Putamen (tissue), 1 donor: ENCODE measurements at places on chromosomes 1 and 21.
A peak's percentile ranks its signal among the peaks of the same experiment; 100 is the strongest.

DNA sequence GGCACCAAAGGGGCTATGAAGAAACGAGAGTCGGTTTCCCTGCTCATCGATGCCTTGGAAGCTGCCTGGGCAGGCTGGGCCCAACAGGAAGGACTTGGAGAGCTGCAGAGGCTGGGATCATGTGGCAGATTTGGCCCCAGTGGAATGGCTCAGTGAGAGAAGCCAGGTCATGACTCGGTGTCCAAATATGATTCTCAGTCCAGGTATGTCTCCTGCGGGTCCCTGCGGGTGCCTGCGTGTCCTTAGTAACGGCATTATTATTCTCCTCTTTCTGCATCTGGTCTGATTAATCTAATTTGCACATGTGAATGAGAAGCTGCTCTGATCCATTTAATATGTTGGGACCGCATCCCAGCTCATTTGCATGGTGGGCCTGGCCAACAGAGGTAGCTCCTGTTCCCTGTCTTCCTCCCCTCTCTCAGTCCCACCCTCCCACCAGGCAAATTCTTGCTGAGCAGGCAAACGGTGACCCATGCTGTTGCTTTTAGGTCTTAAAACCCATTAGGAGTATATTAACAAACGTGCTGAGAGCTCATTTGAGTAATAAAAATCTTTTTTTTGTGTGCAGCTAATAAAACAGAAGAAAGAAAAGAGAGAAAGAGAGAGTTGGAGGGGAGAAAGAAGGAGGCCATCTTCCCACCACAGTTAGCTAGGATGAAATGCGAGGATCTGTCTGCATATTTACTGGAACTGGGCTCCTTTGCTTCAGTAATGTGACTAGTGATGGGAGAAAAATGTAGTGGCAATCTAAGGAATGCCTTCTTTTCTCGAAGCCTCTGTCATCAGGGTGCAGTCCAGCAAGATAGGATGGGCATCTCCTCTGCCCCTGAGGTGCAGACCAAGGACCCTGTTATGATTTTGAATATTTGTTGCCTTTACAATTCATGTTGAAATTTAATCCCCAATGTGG lies 133.5 kb downstream of the HMGB4 start:
- no peak for DNase-seq

GRCh38 chr1:228986093-228986904 lies 251.0 kb downstream of the RHOU start:
- peak; percentile 53 for DNase-seq

- DNase-seq: no peak
These were observed 59.4 kb downstream of the GPR137B start for GRCh38 chr1:236201786-236202185.

GRCh38 chr1:53454019-53454418 lies 5.2 kb upstream of the DMRTB1 start:
- no peak for DNase-seq

DNA sequence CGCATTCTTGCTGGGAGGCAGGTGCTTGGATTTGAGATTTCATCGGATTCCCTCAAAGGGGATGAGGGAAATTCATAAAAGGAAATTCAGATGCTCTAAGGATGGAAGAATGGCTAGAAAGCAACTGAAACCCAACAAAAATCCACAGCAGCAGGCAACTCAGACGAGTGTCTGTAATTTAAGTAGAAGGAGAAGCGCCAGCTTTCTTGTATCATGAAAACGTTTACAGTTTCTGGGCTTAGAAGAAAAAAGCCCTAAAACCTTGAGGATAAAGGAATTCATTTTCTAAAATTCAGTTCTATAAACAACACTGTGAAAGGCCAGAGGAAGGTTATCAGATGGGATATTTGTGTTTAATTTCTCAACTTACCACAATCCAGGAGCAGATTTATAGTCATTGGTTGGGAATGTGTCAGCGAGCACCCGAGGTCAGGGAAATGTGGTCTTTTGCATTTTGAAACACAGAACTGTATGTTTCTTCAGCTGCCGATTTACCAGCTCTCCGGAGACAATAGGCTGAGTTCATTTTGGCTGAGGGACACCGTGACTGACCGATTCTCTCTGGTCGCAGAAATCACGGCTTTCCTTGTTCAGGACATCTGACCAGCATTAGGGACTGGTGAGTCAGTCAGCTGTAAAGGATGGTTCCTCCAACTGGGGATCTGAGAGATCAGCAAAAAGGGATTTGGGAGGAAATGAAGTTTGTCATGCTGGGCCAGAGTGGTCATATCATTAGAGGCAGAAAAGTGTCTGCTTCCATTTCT lies 111.6 kb upstream of the ERRFI1 start:
- no peak for DNase-seq

DNA sequence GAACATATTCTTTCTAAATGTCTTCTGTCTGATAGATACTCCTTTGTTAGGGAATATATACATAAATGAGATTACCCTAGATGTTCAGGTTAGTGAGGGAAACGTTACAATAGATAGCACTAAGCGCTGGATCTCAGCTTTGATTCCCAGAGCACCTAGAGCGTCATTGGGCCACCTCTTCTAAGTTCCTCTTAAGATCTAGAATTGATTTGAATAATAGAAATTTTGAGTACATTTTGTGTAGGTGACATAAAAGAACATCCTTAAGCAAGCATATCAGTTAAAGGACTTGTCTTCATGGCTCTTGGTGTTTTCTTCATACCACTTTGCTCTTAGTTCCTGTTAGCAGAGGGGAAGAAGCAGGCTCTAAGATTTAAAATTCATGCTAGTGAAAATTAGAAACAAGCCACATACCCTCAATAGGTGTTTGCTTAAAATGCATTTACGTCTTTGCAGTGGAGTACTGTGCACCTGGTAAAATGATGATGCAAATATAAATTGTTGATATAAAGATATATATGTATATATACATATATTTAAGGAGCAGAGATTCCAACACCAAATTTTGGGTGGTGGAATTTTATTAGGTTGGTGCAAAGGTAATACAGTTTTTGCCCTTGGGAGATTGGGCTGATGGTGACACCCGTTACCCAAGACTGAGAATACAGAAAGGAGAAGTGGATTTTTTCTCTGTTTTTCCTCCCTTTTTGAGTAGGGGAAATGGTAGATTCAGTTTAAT lies 47.1 kb downstream of the DYRK1A start:
- no peak for DNase-seq

- no peak for DNase-seq
These were observed 22.8 kb upstream of the RNF186 start for GRCh38 chr1:19837866-19838265.

GRCh38 chr21:41560661-41561158 lies 52.8 kb upstream of the TMPRSS2 start:
- DNase-seq: no peak

- no peak for DNase-seq
These were observed 229.4 kb downstream of the PTPRU start for GRCh38 chr1:29465755-29466154.

DNA sequence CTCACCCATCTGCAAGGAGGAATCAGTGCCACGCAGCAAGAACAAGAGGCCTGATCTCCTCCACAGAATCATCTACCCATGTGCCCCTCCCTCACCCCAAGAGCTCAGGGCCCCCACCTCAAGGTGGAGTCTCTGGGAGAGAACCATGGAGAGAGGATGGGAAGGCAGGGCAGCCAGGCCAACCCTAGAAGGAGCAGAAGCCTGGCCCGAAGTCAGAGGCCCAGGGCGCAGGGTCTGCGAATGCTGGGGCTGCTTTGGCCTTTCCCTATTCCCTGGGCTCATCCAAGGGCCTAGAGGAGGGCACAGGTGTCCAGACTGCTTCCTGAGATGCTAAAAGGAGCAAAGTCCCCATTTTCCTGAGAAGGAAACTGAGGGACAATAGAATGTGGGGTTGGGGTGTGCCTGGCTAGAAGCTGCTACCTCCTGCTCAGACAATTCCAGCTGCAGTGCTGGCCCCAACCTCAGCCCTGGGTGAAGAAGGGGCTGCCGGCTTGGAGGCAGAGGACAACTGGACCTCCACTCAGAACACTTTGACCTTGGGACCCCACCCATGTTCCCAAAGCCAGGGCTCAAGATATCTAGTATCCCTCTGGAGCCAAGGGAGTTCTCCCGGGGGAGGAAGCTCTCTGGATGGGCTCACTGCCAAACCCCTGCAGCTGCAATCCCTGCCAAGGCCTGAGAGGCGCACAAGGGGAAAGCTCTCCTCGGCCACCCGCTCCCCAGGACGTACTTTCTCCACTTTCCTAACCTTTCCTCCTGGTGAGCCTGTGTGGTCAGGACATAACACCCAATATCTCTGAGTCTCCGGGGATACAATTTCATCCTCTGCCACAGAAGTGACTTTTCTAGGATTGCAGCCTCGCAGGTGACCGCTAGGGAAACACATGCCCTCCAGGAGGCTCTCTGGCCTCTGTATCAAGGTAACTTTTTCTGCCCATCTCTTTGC lies 16.6 kb upstream of the LEMD1 start:
- DNase-seq: peak; percentile 68

GRCh38 chr1:17067465-17068240 lies 13.8 kb upstream of the SDHB start:
- DNase-seq: no peak

GRCh38 chr1:212141404-212141803 lies 105.9 kb downstream of the DTL start:
- DNase-seq: no peak

DNA sequence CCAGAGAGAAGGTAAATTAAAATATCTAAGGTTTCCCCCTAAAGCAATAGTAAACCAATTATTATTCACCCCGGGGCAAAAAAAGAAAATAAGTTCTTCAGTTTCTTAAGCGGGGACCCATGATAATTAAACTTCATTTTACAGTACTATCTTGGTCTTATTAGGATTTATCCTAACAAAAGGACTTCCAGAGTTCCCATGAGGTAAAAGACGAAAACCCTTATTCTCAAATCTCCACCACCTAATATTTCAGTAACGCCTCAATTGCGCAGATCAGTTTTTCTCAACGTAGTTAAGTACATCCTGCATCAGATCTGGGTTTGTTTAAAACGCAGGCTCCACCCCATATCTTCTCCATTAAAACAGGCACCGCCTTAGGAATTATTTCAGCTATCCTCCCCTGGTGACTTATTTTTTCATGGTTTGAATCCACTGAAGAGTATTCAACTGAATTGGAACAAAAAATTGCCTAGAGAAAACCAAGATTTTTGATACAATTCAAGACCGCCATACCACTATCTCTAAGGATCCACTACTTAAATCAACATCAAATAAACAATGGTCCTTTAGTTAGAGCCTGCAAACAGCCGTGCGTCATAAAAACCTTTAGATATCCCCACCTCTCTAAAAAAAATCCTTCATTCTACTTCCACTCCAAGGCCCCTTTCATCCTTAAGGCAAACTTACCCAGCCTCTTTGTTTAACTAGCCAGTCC lies 1.7 kb downstream of the MCL1 start:
- no peak for DNase-seq

GRCh38 chr1:196317535-196318522 lies 290.4 kb downstream of the KCNT2 start:
- DNase-seq: no peak

DNA sequence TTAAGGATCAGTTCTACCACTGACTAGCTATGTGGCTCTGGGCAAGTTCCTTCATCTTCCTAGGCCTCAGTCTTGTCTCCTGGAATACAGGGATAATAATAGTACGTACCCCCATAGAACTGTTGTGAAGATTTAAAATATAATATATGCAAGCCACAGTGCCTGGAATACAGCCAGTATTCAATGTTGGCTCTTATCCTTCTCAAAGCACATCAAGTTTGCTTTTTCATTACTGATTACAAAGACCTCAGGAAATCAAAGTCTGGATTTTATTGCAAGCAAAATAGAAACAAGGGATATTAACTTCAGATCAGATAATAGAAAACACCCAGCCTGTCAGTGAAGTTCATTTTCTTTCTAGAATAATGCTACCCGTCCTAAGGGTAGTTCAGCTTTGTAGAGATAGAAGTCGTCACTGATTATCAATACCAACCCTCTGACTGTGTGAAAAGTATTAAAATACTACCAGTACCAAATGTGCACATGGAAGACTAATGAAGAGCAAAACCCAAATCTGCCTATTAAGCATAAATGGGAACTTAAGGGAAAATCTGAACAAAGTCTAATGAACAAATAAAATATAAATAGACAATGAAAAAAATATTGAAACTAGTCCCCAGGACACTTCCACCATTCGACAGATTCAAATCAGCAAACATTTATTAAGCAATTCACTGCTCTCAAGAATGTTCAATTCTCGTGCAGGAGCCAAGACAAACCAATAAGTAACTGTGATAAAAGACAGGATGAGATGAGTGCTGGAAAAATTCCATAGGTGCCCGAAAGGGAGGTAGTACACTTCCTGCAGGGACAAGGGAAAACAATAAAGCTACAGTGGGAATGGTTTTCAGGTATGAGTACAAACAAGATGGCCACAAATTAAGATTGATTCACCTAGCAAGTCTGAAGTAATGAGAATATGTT lies 206.2 kb downstream of the SMYD3 start:
- no peak for DNase-seq

DNA sequence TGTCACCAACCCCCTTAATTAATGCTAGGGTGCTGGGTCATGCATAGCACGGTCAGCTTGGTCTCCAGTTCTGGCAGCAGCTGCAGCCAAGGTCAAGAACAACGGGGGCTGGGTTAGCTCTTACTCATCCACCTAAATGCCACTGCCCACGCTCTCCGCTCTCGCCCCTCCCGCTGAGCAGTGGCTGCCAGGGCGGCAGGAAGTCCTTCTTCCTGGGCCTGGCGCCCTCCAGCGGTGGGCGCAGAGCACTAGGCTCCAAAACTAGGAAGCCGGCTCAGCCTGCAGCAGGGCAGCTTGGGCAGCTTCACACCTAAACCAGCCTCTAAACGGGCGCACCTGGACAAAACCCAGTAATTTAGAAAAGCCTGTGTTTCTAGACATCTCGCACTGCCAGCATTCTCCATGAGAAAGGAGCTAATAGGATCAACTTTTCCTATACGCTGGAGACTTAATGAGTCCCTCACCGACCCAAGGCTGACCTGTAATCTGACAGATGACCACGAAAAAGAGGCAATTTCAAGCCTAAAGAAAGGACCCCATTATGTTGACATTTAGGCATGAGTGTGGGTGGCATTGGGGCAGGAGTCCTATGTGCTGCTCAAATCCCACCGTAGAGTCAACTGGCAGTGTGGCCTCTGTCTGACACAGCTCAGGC lies 78.4 kb upstream of the LRRN2 start:
- peak; percentile 73 for DNase-seq

GRCh38 chr1:215282557-215282956 lies 200.0 kb downstream of the KCNK2 start:
- DNase-seq: no peak

- DNase-seq: no peak
These were observed 28.6 kb downstream of the PIK3CD start for GRCh38 chr1:9680091-9680490.

GRCh38 chr1:63321785-63322113 lies 618 bp upstream of the FOXD3 start:
- DNase-seq: no peak

DNA sequence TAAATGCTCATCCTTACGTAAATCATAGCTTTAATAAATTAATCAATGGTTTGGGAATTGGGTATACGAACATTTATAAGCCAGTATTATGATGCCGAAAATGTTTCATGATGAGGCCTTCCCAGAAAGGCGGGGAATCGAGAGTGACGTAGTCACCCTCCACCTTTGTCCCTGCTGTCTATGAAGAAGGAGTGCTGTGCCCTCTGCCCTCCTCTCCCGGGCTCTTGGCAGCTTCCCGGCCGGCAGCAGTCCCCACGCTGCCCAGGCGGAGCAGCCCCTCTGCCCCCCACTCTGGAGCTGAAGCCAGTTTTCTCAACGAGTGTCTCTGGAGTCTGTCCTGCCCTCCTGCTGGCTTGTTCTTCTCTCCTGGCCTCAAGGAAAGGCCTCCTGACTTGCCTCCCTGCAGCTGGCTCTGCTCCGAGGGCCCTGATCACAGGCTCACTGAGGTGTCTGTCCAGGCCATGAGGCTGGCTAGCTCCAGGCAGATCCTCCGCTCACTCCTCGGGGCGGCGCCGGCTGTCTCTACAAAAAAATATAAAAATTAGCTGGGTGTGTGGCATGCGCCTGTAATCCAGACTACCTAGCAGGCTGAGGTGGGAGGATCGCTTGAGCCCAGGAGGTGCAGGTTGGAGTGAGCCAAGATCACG lies 150.7 kb upstream of the COL6A1 start:
- DNase-seq: no peak
